ENCODE measurements at places on chromosomes 2 and 18.

- DNase-seq: no peak
Observed at GRCh38 chr2:9657731-9658130, 26.9 kb upstream of the YWHAQ start.

- DNase-seq: no peak
Observed at GRCh38 chr2:137173463-137173862, 408.1 kb downstream of the THSD7B start.

DNA sequence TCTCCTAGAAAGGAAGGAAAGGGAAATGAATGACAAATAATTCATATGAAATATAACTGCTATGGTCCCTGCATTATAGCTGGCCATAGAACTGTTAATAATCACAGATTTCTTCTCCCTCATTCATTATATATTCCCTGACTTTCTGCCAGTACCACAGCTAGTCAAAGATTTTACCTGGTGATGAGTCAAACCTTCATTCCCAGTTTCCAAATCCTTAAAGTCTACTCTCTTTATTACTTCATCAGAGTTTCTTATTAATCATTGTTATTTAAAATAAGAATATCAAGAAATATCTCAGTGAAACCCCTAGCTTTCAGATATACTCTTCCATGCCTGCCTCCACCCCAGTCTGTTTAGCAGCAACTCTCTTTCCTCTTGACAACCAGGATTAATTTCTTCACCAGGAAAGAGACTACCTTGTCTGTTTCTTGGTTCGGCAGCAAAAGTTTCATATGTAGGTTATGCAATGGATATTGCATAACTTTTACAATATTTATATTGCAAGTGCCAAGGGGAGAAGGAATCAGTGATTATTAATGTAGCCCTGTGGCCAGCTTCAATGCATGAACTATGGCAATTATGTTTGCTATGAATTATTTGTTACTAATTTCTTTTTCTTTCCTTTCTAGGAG lies 533.8 kb downstream of the FBXO15 start:
- no peak for DNase-seq

GRCh38 chr2:150389447-150389846 lies 98.0 kb downstream of the RND3 start:
- no peak for DNase-seq

GRCh38 chr2:18550433-18550832 lies 10.0 kb downstream of the RDH14 start:
- no peak for DNase-seq

DNA sequence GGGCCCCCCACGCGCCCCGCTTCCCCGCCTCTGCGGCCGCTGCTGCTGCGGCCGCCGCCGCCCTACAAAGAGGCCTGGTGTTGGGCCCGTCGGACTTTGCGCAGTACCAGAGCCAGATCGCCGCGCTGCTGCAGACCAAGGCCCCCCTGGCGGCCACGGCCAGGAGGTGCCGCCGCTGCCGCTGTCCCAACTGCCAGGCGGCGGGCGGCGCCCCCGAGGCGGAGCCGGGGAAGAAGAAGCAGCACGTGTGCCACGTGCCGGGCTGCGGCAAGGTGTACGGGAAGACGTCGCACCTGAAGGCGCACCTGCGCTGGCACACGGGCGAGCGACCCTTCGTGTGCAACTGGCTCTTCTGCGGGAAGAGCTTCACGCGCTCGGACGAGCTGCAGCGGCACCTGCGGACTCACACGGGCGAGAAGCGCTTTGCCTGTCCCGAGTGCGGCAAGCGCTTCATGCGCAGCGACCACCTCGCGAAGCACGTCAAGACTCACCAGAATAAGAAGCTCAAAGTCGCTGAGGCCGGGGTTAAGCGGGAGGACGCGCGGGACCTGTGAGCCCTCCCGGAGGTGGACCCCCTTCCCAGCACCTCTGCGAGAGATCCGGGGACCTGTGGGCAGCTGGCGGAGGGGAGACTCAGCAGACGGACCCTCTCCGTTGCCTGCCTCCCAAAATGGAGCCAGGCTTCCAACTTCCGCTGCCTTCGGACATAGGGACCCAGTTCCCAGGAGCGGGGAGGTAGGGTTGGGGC lies 1.9 kb downstream of the SP5 start:
- DNase-seq: no peak

GRCh38 chr2:205984381-205984780 lies 101.6 kb downstream of the INO80D start:
- no peak for DNase-seq

DNA sequence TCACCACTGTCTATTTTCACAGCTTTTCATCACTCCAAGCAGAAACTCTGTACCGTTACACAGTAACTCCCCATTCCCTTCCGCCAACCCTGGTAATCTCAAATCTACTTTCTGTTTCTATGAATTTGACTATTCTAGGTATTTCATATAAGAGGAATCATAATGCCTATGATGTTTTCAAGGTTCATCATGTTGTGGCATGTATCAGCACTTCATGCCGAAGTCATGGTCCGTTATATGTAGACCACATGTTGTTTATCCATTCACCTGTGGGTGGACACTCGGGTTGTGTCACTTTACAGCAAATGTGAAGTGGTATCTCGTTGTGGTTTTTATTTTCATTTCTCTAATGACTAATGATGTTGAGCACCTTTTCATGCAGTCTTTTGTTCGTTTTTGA lies 21.6 kb downstream of the CPSF3 start:
- DNase-seq: no peak

GRCh38 chr2:64763126-64763525 lies 109.4 kb upstream of the SERTAD2 start:
- DNase-seq: no peak

DNA sequence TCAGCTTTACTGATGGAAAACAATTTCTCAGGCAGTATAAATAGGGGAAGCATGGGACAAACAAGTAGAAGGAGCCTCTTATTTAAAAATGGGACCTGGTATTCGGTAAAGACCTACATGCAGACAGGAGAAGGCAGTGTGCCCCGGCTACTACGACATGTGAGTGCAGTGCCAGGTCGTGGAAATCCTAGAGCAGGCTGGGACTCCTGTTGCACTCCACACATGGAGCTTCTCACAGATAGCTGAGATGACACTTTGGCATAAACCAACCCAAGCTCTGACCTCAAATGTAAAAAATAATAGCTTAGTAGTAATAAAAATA lies 885 bp upstream of the DSEL start:
- no peak for DNase-seq

DNA sequence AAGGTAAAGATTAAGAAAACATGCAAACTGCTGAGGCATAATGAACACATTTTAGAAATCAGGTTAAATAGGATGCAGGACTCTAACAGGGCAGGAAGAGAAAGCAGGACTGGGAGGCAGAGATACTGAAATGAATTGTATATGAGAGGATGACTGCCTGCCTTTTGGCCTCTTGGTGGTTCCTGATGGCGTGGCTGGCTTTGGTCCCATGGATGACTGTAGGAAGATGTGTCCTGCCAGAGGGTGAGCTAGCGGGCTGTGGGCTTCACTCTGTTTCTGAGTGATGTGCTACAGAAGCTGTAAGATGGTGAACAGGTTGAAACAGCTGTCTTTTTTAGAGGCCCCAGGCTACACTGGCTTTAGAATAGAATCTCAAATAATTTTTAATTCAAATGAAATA lies 517.0 kb downstream of the SLC4A3 start:
- no peak for DNase-seq

DNA sequence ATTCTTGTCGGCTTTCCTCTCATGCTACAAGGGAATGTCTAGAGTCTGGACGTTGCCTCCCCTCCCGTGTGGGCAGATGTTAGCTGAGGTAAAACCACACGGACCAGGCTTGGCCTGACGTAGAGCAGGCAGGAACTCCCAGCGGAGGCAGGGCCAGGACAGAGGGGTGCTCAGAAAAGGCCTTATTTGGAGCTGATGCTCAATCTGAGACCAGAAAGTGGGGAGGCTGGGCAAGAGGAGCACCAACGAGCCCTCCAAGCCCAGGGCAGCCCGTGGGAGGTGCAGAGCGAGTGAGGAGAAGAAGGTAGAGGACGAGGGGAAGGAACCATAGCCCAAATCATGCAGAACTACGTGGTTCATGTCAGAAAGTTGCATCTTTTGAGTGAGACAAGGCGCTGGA lies 9.0 kb downstream of the TEX51 start:
- no peak for DNase-seq

DNA sequence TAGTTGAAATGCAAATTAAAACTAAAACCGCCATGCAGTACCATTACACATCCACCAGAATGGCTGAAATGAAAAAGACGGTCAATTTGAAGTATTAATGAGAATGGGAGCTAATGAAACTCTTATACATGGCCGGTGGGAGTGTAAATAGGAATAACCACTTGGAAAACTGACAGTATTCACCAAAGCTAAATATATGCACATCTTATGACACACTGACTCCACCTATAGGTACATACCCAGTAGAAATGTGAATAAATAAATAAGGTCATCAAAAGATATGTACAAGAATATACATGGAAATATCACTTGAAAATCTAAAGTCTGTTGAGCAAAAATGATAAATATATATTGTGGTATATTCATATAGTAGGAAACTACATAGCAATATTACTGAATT lies 57.7 kb downstream of the CWC22 start:
- no peak for DNase-seq

DNA sequence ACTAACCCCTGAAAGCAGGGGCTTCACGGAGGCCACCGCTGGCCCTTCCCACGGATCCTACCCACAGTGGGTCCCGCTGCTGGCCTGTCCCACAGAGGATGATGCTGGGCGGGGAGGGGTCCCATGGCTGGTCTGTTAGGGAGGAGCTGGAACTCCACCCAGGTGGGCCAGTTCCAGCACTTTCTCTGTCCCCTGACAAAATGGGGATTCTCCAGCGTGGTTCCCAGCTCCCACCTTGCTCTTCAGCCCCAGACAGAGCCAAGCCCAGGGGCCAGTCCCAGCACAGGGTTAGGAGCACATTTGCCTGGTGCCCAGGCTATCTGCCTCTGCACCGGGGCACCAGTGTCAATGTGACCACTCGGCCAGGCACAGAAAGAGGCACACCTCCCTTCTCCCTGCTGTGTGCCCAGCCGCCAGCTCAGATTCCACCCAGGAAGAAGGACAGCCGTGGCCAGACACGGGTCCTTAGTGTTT lies 50.0 kb downstream of the ANKMY1 start:
- no peak for DNase-seq

- no peak for DNase-seq
Observed at GRCh38 chr2:200360364-200360763, 53.9 kb downstream of the SPATS2L start.

GRCh38 chr2:128390991-128391630 lies 72.4 kb upstream of the HS6ST1 start:
- no peak for DNase-seq

GRCh38 chr2:22893761-22894517 lies 491.0 kb upstream of the KLHL29 start:
- DNase-seq: no peak

DNA sequence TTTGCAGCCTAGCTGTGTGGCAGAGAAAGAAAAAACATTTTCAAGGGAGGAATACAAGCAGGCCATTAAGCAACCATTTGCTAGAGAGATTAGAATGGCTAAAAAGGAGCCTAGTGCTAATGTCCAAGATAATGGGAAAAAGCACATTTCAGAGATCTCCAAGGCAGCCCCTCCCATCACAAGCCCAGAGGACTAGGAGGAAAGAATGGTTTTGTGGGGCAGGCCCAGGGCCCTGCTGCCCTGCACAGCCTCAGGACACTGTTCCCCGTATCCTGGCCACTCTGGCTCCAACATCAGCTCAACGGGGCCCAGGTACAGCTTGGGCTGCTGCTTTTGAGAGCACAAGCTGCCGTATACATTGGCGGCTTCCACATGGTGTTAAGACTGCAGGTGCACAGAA lies 16.5 kb upstream of the GBX2 start:
- no peak for DNase-seq

DNA sequence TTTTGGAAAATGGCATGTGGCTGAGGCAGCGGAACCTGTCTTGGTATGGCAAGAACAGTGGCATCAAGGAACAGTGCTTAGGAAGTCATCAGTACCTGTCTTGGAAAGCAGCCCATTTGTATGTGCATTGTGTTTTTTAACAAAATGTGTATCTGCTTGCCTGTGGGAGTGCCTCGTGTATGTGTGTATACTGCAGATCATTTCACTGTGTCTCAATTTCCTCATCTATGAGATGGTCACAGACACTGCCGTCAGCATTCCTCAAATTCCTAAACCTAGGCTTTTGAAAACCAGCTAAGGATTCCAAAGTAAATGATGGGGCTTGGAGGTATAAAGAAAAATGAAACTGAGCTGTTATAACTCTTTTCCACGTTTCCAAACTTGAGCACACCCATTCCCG lies 441.3 kb downstream of the RND3 start:
- no peak for DNase-seq

DNA sequence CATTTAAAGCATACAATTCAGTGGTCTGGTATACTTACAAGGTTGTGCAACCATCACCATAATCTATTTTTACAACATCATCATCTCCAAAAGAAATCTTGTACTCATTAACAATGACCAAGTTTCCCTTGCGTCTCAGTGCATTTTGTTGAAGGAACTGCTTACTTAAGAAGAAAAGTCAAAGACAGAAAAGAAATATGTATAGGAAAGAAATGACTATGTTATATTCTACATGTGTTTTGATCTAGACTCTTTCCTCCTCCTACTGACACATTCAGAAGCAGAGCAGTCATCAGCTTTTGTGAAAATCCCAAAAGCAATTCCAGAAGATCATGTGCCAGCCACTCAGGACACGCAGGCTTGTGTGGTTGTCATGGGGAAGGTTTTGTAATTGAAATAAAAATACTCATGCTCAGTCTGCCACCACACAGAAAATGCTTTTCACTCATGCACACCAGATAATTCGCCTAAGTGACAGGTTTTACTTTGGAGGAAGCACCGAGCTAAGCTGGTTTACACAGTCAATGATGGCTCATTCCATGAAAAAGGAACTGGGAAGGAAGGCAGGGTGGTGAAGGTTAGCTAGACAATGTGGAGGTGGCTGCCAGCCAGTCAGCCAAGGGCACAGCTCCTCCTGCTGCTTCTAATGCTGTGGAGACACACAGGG lies 158.5 kb upstream of the REV1 start:
- no peak for DNase-seq

- no peak for DNase-seq
Observed at GRCh38 chr2:241701149-241701398, 765 bp upstream of the ING5 start.

GRCh38 chr2:79389481-79389880 lies 123.4 kb upstream of the CTNNA2 start:
- no peak for DNase-seq

- DNase-seq: no peak
Observed at GRCh38 chr18:26617151-26617554, 68.8 kb upstream of the KCTD1 start.

GRCh38 chr2:83516503-83516902 lies 942.6 kb downstream of the SUCLG1 start:
- no peak for DNase-seq

GRCh38 chr18:7740821-7741220 lies 173.7 kb downstream of the PTPRM start:
- DNase-seq: no peak

GRCh38 chr2:238854699-238855229 lies 6.9 kb downstream of the TWIST2 start:
- DNase-seq: no peak
